ENCODE measurements at places on chromosomes 12 and 14.

GRCh38 chr14:91358654-91359220 is 58.9 kb downstream of the CCDC88C start:
- no peak for DNase-seq

DNA sequence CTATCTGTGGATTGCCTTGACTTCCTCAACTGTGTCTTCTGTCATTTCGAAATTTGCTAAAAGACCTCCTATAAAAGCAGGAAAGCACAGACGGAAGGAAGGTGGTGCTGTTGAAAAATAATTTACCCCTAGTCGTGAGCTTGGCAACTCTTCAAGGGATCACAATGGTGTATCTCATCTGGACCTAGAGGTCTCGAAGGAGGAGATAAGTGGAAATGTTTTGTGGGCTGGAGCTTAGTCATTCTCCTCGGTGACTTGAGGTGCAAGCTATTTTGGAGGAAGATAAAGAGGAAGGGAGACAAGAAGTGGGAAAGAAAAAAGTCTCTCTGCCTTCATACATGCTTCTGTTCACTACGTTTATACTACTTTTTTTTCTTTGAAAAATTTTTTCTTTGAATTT is 89.9 kb downstream of the FLRT2 start:
- no peak for DNase-seq

GRCh38 chr12:5220835-5221234 is 177.2 kb downstream of the KCNA5 start:
- DNase-seq = no peak

GRCh38 chr14:102200690-102201352 is 61.1 kb downstream of the WDR20 start:
- no peak for DNase-seq

GRCh38 chr12:71069311-71069710 is 88.5 kb downstream of the TSPAN8 start:
- DNase-seq = no peak

- DNase-seq = no peak
Observed at GRCh38 chr12:34126805-34127204, 104.5 kb downstream of the ALG10 start.

GRCh38 chr12:132638541-132639408 is 20.2 kb downstream of the P2RX2 start:
- peak; percentile 39 for DNase-seq

DNA sequence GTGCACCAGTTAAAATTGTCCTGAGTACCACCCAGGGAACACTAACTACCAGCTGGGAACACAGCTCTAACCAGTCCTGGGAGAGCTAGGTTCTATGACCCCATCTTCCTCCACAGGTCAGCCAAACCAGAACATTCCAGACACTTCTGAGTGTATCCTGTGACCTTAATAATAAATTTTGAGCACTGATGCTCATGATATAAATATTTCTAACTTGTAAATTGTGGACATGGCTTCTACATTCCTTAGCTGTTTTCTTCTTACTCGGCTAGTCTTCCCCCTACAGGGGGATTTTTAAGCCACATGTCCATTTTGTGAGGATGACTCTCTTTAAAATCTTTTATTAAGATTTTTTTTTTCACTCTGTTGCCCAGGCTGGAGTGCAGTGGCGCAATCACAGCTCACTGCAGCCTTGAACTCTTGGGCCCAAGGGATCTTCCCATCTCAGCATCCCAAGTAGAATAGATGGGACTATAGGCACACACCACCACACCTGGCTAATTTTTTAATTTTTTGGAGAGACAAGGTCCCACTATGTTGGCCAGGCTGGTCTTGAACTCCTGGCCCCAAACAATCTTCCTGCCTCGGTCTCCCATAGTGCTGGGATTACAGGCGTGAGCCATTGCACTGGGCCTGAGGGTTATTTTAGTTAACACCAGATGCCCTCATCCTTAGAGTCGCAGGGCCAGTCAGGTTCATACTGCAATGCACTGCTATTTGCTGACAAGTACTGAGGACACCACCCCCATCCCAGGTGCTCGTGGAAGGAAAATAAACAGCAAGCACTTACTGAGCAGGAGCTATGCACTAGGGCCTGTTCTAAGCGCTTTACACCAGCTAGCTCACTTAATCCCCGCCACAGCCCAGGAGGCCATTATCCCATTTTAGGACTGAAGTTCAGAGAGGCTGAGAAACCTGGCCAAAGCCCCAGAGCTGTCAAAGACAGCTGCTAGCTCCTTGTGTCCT is 142.6 kb upstream of the NCOR2 start:
- no peak for DNase-seq

DNA sequence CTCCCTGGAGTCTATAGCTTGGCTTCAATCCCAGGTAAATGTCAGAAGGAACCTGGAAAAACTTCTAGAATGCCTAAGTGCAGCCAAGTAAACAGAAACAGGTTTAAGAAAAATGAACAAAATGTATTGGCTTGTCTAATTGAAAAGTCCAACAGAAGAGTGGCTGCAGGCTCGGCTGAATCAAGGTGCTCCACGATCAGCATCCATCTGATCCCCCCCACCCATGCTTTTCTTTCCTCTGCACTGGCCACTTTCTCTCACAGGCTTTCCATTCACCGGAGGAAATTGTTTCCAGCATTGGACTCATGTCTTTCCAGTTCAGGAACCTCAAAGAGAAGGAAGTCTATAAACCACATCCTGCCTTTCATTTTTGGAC is 42.0 kb upstream of the C14orf180 start:
- no peak for DNase-seq

DNA sequence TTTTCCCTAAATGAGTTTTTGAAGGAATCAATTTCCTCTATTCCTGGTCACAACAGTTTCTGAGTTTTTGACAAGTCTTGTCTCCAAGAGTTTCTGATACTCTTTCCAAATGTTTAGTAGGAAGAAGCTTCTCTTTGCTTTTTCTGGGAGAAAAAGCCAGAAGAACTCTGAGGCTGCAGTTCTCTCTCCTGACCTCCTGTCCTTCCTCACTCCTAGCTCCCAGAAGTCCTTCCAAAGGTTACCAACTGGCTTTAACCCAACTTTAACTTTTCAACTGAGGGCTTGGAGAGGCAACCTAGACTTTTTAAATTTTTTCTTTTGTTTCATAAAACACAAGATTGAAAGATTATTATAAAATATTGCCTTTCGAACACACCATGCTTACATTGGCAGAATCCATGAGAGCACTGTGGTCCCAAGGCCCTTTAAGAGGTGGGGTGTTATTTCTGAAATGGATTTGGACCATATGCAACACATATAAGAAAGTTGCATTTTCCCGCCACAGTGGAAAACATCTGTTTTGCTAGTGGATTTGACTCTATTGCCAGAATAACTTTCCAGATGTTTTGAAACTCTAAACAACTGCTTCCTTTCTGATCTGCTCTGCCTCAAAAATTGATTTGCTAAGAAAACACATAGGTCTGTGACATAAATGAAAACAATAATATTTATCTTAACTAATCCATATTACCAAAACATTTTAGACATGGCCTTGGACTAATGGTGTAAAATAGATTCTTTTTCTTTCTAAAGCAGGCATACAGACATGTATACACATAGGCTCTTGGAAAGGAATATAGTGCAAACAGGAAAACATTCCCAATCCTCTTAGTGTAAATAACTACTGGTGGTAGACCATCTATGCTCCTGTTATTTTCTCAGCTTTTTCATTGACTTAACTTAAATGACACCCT is 22.3 kb upstream of the EPS8 start:
- no peak for DNase-seq

GRCh38 chr14:65838565-65838964 is 426.0 kb downstream of the FUT8 start:
- no peak for DNase-seq

DNA sequence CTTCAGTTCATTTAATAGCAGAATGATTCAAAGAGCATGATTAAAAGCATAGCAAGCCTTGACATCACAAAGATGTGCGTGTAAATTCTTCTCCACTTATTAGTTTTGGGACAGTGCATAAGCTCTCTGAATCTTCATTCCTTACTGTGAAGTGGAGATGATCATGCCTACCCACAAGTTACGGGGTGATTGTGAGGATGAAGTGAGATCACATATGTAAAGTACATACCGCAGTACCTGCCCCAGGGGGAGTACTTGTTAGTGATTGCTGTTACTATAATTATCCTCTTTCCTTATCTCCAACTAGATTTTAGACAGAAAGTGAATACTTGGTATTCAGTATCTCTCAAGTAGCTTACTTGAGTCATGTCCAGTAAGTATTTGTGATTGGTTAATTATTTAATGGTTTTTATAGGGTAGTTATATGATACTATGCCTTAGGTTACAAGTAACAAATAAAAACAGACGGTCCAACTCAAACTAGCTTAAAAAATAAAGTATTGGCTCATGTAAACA is 6.0 kb downstream of the RAD9B start:
- DNase-seq = no peak

- peak; percentile 57 for DNase-seq
Observed at GRCh38 chr12:3622822-3623690, 129.9 kb downstream of the CRACR2A start.

DNA sequence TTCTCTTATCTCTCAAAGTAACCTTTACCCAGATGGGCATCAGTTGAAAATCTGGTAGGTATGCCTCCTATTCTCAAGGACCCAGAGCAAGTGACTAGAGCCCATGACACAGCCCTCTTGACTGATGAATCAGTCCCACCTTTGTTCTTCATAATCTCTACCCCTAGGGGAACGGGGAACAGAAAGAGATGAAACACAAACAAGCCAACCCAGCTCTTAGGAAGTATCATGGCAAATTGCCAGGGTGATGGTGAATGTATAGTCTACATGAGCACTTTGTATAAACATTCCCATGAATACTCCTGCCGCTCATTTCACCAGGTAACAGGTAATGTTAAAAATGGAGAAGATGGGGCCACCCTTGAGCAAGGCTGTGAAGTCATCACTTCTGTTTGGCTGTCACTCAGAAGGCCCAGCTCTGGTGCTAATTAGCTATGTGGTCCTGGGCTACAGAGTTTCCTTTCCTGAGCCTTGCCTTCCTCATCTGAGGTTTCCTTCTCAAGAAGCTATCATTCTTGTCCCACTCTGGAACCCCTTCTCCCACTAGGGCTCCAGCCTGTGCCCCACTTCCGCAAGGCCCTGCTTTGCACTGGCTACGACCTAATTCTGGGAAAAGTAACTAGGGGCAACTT is 161.7 kb downstream of the ANO2 start:
- DNase-seq = no peak

DNA sequence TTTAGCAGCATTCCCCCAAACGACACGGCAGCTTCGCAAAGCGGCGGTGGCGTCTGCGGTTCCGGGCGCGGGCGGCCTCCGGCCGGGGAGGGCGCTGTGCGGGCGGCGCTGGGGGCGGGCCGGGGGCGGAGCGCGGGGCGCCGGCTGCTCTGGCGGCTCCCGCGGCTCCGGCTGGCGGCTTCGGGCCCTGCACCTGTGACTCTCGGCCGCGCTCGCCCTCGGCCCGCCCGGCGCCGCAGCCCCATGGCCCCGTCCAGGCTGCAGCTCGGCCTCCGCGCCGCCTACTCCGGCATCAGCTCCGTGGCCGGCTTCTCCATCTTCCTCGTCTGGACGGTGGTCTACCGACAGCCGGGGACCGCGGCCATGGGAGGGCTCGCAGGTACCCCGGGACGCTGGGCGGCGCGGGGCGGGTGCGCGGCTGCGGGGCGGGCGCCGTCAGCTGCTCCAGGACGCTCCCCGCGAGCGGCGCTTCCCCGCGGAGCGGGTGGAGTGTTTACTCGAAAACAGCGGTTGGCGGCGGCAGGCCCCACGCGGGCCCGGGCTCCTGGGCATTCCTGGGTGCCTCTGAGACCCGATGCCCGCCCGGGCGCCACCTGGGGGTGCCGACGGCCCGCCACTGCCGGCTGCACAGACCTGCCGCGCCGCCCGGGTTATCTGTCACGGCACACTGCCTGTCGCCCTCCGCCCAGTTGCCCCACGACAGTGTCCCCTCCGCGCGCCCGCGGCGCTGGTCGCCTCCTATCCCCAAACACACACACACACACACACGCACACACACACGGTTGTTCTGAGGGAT is at the start of gene SLC48A1:
SLC48A1 (plus strand) TSS at position 177 of the 796 bp plus-strand sequence; CDS start at position 244, 67 bp downstream.
- no peak for DNase-seq

GRCh38 chr12:130813949-130814348 is 25.1 kb downstream of the STX2 start:
- DNase-seq = no peak

DNA sequence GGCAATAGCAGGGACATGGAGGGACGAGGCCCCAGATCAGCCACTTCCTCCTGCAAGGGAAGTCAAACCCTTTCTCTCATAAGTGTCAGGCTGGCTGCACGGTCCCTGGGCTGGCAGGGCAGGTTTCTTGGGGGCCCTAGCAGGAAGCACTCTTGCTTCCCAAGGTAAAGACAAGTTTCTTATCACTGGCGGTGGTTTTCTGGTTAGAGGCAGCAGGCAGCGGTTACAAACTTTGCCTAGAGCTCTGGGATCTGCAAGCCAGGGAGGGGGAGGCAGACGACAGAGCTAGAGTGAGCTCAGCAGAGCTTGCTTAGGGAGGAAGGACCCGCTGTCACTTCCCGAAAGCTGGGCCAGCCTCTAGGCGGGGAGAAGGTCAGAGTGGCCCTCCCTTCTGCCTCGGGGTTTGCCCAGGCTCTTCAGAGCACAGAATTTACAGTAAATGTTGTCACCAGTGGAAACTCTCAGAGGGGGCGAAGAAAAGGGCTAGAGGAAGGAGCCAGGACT is 20.4 kb downstream of the BATF start:
- peak; percentile 93 for DNase-seq

GRCh38 chr14:100607611-100607956 is 20.4 kb upstream of the BEGAIN start:
- no peak for DNase-seq

GRCh38 chr14:90287791-90288190 is 31.4 kb downstream of the PSMC1 start:
- no peak for DNase-seq

- DNase-seq = no peak
Observed at GRCh38 chr14:60807247-60807646, 72.7 kb downstream of the MNAT1 start.

GRCh38 chr12:104835317-104835716 is 122.8 kb downstream of the SLC41A2 start:
- DNase-seq = no peak

- no peak for DNase-seq
Observed at GRCh38 chr14:71749613-71750238, 182.5 kb upstream of the RGS6 start.

DNA sequence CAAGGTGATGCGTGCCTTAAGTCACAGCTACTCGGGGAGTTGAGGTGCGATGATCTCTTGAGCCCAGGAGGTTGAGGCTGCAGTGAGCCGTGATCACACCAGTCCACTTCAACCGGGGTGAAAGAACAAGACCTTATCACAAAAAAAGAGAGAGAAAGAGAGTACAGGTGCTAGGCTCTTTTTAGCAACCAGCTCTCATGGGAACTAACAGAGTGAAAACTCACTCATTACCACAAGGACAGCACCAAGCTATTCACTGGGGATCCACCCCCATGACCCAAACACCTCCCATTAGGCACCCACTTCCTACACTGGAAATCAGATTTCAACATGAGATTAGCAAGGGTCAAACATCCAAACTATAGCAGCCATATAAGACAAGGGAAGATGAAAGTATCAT is 164.2 kb downstream of the NDUFA12 start:
- DNase-seq = no peak

- no peak for DNase-seq
Observed at GRCh38 chr12:84814664-84815245, 97.8 kb downstream of the SLC6A15 start.

- peak; percentile 54 for DNase-seq
Observed at GRCh38 chr12:104741497-104742367, 216.4 kb downstream of the SLC41A2 start.

GRCh38 chr12:71840231-71840847 is 780 bp downstream of the TBC1D15 start:
- peak; percentile 78 for DNase-seq

All from inflammatory macrophage treated with lipopolysaccharide for 1 hour (primary cell).